ENCODE measurements at places on chromosomes 13 and 19.
A peak's percentile ranks its signal among the peaks of the same experiment; 100 is the strongest.

- peak; percentile 41 for DNase-seq
Measured at GRCh38 chr19:3698386-3698950, 1.8 kb downstream of the PIP5K1C start.

DNA sequence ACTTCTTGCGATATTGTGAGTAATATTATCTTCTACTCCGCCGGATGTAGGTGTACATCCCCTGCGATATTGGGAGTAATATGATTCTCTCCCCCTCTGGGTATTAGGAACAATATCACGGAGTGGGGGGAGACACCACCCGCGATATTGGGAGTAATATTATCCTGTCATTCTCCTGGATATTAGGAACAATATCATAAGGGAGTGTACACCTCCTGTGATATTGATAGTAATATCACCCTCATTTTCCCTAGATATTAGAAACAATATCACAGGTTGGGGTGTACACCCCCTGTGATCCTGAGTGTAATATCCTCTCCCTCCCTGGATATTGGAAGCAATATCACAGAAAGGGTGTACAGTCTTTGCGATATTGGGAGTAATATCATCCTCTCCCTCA lies 64.3 kb upstream of the CEACAM21 start:
- no peak for DNase-seq

DNA sequence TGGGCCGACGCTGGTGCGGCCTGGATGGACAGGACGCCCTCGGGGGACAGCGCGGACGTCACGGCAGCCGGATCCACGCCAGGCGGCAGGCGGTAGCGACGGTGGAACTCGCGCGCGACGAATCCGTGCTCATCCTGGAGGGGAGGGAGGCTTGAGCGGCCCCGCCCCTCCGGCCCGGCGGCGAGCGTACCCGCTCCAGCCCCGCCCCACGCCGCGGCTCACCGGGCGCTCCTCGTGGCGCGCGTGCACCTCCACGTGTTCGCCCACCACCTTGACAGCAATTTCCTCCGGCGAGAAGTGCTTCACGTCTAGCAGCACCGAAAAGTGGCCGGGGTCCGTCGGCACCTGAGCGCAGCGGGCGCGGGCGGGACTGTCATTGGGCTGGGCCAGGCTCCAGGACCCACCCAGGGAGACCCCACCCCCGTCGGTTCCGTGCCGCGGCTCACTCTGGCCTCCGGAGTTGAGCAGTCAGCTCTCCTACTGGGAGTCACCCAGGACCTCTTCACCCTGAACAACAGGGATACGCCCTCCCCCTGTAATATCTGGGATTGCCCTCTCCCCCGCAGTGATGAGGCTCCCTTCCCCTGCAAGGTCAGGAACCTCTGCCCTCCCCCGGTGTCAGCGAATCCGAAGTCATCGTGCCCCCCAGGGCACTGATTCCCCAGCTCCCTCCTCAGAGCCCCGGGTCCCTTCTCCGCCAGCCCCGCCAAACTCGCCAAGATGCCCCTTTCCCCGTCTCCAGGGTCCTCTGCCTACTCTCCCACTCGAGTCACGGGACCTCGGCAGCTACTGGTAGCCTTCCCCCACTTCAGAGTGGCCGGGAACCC lies 1.1 kb downstream of the HSPB6 start:
- no peak for DNase-seq

- no peak for DNase-seq
Measured at GRCh38 chr13:102628559-102628958, 31.8 kb downstream of the TPP2 start.

GRCh38 chr13:20239748-20240147 lies 7.6 kb upstream of the GJB6 start:
- DNase-seq, result no peak

GRCh38 chr13:58018865-58019264 lies 387.3 kb downstream of the PCDH17 start:
- no peak for DNase-seq

DNA sequence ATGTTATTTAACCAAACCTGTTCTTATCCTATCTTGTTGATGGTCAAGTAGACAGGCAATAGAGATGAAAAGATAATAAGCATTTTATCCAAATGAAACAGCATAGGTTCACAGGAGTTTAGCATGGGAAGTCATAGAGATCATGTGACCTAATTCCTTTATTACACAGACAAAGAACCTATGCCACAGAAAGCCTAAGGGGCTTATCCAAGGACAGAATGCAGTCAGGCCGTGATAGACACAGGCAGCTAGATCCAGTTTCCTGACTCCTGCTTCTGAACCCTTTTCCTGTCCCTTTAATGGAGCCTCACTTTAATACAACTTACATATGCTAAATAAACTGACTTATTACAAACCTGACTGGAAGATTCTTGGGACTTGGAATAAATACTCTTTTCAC lies 532.1 kb downstream of the IRS2 start:
- no peak for DNase-seq

- DNase-seq, result no peak
Measured at GRCh38 chr13:99800951-99801350, 170.6 kb downstream of the ZIC5 start.

DNA sequence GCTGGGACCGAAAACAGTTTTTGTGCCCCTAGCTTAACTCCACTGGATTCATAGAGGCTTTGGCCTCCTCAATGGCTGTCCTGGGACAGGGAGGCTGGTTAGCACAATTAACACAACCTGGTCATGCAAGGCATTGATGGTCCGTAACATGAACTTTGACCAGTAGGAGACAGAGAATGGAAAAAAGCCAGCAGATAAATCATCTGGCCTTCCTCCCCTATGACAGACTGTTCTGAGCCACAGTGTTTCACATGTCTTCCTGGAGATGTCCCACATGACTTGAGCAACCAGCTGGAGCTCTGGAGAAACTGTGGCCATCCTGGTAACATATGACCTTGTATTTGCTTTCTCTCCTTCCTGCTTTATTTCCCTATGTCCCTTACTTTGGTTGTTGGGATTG lies 244.2 kb downstream of the UQCRFS1 start:
- DNase-seq, result no peak

GRCh38 chr13:38606699-38607535 lies 80.0 kb upstream of the FREM2 start:
- DNase-seq, result no peak

DNA sequence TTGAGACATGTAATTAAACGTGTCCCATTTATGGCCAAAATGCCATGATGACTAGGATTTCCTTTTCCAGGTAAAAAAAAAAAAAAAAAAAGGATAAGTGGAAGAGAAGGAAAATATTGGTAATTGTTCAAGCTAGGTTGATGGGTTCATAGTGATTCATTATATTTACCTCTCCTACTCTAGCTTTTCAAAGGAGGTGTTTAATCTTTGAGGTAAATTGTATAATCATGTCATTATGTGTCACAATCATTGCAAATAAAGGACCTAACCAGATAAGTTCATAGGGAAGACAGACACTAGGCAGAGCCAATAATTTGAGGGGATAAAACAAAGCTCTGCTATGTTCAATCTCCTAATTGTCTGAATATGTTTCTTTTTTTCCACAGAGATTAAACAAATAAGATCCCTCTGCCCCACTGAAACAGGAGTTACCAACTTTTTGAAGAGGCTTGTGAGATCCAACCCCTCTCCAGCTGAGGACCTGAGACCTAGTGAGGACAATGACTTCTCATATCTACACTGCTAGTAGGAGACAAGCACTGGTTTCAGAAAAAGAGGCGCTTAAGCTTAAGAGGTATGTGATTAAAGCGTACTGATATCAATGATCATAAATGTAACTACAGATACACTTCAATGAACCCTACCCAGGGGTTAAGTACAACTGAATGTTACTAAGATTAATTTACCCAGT lies 61.4 kb downstream of the USP12 start:
- DNase-seq, result no peak

DNA sequence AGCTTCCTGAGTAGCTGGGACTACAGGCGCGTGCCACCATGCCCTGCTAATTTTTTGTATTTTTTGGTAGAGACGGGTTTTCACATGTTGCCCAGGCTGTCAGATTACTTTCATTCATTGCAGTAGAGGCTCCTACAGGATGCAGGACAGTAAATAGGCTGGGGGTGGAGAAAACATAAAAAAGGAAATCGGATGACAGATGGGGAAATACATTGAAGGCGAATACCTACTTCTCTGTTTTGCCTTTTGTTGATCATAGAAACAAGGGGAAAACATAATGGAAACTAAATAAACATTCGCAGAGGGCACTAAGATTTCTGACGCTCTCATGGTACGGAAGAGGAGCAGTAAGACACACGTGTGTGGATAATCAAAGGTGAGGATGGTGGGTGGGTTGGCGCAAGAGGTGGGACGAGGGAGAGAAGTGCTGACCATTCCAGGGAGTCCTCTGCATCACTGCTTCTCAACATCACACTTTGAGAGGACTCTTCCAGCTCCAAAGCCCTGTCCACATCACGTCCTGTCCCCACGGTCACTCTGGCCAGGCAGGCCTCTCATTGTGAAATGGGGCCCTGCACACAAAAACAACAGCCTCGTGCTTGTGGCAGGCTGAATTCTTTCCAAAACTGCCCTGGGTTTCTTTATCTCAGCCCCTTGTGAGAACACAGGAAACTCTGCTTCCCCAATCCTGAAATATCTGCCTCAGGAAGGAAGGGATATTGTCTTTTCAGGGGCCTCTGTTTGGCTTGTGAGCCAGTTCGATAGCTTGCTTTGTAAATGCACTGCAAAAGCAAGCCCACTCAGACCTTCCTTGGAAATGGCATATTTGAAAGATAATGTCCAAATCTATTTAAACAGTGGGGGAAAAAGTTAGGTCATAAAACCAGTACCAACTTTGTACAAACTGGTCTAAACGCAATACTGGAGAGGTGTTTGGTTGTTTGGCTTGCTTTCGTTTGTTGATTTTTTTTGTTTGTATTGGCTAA lies 188.5 kb downstream of the FOXO1 start:
- no peak for DNase-seq

GRCh38 chr13:32039528-32039927 lies 8.0 kb downstream of the FRY start:
- DNase-seq, result peak; percentile 42

GRCh38 chr19:17021793-17022590 lies 4.6 kb downstream of the CPAMD8 start:
- DNase-seq, result peak; percentile 6

- no peak for DNase-seq
Measured at GRCh38 chr19:37095859-37096258, 17.6 kb downstream of the ZNF420 start.

GRCh38 chr19:32458500-32459123 lies 53.0 kb downstream of the DPY19L3 start:
- DNase-seq, result no peak

DNA sequence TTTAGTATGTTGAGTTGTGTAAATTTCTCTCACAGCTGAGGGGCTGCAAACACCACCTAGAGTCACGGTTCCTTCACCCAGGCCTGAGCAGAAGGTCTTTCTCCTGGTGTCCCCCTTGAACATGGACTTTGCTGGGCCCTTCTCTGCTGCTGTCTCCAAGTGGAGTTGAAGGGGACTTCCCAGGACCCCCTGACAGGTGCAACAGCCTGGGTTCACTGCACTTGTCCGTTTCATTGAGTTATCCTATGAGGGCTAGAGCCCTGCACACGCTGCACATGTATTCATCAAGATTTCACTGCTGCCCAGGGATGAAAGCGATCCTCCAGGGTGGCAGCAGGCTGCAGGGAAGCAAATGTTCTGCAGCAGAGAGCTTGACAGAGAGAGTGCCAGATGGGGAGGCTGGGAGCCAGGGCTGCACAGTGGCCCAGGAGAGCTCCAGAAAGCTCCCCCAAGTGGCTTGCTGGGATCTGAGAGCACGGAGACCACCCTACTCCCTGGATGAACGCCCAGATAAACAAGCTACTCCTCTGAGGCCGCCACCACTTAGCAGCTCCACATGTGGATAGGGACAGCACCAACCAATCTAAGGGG lies 10.3 kb downstream of the TMEM272 start:
- no peak for DNase-seq

GRCh38 chr13:39684531-39685137 lies 29.2 kb downstream of the COG6 start:
- DNase-seq, result peak; percentile 87

DNA sequence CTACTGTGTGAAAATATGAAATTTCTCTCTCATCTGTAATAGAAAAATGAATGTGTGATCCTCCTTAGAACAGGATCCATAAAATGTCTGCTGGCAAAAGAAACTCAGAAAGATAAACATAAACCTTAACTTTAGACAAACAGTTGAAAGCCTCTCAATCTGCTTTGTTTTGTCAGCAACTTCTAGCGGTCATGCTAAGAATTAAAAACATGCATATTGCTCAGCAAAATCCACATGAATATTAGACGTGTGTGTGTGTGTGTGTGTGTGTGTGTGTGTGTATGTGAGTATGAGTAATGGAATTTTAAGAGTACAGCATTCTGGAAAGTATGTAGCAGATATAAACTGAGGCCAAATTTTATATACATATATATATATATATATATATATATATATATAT lies 1779.2 kb upstream of the MIR17HG start:
- no peak for DNase-seq

DNA sequence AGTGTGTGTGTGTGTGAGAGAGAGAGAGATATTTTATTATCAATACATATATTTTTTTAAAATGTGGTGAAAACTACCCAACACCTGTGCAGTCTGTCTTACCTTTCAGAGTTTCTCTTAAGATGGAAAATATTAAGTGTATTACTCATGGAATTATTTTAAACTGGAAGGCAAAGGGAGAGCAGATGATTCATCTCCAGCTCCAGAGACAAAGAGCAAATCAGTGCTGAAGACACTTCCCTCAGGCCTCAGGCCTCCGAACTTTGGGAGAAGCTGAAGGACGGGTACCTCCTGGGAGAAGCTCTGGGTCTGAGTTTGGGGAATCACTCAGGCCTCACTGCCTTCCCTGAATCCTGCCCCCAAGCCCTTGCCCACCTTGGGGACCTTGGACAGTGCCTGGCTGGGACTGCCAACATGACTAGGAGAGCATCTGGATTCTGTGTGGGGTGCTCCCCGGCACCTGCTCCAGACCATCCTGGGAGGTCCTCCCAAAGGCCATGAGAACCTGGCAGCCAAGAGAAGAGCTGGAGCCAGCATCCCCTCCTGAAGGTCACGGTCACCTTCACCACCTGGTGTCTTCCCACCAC lies 170.4 kb upstream of the UBL3 start:
- peak; percentile 20 for DNase-seq

- DNase-seq, result peak; percentile 42
Measured at GRCh38 chr19:47020992-47021496, 1.4 kb downstream of the NPAS1 start.

- DNase-seq, result peak; percentile 38
Measured at GRCh38 chr19:294341-294945, 3.2 kb upstream of the PLPP2 start.

DNA sequence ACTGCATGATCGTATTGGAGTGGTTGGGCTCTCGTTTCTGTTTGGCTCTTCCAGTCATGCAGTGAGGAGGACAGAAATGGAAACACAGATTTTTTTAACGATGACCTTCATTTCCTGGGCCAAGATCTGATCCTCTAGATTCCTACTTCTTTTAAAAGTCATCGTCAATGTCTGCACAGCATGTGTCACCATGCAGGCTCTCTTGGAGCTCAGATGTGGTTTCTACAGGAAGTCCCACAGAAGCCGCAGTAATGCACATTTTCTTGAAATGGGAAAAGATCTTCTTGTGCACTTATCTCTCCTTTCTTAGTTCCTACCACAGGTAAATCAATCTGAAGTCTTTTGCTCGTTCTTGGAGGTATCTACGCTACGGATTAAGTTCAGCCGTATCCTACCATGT lies 626.9 kb downstream of the EFNB2 start:
- no peak for DNase-seq

GRCh38 chr13:23750383-23751121 lies 138.6 kb downstream of the MIPEP start:
- no peak for DNase-seq

Data from adipocyte (in vitro differentiated cells).